NCI-H526 treated with DMSO at 0.1 percent for 48 hours (cell line): ENCODE measurements at places on chromosomes 1 and 21.

GRCh38 chr21:42677339-42678321, 24.2 kb downstream of the PDE9A start:
- peak; percentile 10 for DNase-seq

DNA sequence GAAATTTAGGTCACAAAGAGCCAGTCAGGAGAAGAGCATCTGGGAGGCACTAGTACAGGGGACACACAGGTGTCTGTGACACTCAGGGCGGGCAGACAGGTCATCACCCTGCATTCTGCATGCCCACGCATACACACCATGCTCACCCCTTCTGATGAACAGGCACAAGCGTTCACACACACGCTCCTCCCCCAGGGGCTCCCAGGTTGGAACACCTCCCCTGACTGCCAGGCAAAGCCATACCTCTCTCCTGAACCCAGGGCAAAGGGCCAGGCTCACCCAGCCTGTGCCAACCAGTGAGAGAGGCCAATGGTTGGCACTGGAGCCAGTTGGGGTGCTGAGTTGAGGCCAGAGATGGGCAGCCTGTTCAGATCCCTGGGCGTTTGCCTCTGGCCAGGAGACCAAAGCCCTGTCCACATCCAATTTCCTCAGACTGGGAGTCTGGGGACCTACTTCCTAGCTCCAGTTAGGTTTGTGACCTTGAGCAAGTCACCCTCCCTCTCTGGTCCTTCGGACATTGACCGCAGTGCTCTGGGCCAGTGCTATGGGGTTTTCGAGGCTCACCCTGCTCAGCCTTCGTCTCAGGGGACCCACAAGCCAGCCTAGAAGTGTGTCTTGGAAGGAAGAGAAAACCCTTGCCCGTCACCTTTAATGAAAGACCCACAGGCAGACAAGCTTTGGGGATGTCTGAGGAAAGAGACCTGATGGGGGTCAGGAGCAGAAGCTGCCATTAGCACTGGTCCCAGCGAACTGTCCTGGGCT, 5.8 kb upstream of the LAD1 start:
- no peak for DNase-seq

DNA sequence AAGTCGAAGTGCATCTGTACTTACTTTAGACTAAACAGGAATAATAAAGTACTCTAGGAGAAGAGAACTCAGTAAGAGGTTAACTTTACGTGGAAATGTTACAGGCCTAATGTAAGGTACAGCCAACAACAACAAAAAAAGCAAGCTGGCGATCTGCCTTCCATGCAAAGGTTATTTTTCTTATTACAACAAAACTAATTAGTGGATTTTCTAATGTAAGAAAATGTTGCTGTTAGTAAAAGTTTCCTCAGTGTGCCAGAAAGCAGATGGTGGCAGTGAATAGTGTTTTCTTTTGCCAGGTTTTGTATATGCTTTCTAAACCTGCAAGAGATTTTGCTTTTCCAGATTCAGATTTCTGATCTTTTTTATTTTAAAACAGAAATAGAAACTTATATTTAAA, 179.2 kb downstream of the NFIA start:
- DNase-seq, result no peak

DNA sequence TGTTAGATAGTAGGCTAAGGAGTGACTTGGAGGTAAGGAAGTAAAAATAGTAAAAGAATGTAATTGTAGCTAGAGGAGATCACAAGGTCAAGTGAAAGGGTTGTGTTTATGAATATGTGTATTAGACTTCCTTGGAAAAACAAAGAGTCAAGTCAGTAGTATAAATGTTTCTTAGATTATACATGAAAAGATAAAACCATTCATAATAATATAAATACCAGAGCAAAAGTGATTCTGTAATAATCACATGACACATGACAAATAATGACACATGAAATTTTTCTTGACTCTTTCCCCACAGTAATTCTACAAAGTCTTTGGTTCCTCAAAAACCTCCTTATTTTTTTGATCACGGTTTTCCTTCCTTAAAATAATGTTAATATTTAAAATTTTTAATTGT, 56.4 kb downstream of the IVNS1ABP start:
- DNase-seq, result no peak

- peak; percentile 80 for DNase-seq
Measured at GRCh38 chr1:156677616-156678596, 699 bp upstream of the NES start.

DNA sequence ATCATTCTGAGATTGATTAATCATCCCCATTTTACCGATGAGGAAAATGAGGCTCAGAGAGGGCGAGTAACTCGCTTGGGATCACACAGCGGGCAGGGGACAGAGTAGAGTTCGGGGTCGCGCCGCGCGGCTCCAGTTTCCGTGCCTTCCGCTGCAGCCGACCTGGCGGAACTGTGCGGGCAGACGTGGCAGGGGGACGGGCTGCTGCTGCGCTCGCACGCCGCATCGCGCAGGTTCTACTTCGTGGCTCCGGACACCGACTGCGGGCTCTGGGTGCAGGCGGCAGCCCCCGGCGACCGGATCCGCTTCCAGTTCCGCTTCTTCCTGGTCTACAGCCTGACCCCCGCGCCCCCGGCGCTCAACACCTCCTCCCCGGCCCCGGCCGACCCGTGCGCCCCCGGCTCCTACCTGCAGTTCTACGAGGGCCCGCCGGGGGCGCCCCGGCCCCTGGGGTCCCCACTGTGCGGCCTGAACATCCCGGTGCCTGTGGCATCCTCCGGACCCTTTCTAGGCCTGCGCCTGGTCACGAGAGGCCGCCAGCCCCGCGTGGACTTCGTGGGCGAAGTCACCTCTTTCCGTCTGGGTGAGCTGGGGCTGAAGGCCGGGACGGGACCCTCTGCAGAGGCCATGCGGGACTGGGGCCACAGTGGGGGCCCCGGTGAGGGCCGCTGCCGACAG, 2.3 kb downstream of the LDLRAD2 start:
- DNase-seq, result no peak

DNA sequence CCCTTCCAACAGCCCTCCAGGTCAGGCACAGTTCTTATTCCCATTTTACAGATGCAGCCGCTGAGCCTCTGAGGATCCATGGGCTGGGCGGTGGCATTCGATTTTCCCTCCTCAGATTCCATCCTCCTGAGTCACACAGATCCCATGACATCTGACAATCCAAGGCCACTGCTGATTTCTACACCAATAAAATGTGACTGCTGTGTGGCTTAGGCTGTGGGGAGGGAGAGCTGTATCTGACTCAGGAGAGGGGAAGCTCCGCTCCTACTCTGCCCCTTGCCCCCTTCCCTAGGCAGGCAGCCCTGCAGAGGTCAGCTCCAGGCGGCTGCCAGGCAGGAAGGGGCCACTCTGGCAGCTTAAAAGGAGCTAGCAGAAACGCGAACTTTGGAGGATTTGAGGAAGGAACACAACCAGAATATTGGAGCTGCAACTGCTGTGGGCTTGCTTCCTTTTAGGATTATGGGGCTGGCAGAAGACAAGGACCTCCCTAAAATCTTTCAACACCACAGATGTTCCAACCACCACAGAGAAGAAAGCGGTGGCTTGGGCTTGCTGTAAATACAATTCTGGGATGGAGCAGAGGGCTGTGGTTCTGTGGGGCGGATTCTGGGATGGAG, 50.0 kb downstream of the MRPL37 start:
- DNase-seq, result no peak

DNA sequence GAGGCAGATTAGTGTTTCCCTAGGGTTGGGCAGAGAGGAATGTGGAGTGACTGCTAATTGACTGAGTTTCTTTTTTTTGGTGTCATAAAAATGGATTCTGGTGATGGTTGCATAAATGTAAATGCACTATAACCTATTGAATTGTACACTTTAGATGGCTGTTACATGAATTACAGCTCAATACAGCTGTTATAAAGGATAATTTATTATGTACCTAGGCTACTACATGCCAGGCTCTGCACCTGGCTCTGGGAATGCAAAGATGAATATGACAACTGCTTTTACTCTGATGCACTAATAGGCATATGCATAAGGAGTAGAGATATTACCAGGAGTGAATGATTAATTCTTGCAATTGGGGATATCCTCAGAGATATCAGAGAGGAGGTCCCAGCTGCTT, 345.3 kb downstream of the PTBP2 start:
- no peak for DNase-seq

DNA sequence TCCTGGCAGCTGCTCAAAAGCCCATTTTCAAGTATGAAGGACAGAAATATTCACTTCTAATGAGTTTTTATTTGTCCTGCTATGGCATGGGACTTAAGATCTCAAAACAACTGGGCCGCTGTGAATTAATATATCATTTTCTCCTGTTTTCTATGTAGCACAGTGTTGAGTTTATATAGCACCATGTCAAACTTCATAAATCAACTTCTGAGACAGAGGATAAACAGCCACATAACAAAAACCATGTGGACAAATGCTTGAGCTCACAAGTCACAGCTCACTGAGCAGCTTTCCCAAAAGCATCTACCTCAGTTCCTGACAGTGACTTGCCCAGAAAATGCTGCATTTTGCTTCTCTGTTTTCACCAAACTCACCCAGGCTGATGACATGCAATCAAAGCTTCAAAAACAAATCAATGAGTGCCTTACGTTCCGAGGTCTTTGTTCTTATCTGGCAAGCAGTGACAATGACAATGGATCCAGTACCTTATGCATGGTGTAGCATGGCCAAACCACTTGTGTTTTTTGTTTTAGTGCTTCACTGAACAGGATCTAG, 722.6 kb downstream of the LRRIQ3 start:
- no peak for DNase-seq

- no peak for DNase-seq
Measured at GRCh38 chr1:93715529-93716126, 34.0 kb upstream of the BCAR3 start.

- no peak for DNase-seq
Measured at GRCh38 chr1:184672013-184672726, 82.5 kb downstream of the EDEM3 start.

GRCh38 chr1:51709951-51710350, 93.1 kb downstream of the OSBPL9 start:
- DNase-seq, result no peak

DNA sequence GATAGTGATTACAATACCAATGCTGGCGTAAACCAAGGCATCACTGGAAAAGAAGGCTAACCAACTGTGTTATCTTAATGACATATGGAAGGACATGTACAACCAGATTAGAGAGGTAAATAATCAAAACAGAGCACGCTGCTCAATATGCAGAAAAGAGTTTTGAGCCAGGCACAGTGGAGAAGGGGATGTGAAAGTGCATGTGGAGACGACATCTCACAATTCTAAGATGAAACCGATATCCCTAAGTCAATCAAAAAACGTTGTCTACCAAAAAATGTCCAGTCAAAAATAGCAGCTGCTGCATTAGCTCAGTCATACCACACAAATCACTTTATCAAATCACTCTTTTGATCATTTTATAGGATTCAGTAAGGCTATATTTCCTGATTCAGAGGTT, 116.3 kb upstream of the OLIG2 start:
- DNase-seq, result no peak

DNA sequence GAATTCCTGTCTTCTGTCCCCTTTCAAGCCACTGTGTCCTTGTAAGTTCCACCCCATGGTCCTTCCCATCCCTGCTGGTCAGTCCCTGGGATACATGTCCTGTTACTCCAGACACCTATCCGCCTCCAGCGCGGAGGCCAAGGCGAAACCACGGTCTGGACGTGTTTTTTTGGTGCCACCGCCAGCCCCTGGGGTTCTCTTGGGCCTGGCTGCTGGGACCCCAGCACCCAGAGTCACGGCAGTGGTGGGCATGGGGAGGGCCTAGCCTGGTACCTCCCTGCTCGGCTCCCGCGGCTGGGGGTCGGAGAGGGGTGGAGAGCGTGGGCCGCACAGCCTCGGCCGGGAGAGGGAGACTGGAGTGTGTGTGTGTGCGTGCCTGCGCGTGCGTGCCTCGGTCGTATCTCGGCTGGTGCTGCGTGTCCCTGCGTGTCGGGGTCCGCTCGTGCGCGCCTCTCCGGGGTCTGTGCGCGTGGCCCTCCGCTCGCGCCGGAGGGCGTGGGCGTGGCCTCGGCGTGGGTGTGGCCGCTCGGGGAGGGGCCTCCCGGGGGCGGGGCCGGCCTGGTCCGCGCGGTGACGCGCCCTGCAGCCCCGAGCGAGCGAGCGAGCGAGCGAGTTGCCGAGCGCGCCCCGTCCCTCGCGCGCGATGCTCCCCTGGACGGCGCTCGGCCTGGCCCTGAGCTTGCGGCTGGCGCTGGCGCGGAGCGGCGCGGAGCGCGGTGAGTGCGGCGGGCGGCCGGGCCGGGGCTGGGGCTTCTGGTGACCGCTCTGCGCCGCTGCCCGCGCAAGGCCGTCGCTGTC, at the start of gene VWA1:
VWA1 (plus strand) TSS at position 585 of the 798 bp plus-strand sequence; CDS start at position 644, 59 bp downstream.
- DNase-seq, result peak; percentile 17

DNA sequence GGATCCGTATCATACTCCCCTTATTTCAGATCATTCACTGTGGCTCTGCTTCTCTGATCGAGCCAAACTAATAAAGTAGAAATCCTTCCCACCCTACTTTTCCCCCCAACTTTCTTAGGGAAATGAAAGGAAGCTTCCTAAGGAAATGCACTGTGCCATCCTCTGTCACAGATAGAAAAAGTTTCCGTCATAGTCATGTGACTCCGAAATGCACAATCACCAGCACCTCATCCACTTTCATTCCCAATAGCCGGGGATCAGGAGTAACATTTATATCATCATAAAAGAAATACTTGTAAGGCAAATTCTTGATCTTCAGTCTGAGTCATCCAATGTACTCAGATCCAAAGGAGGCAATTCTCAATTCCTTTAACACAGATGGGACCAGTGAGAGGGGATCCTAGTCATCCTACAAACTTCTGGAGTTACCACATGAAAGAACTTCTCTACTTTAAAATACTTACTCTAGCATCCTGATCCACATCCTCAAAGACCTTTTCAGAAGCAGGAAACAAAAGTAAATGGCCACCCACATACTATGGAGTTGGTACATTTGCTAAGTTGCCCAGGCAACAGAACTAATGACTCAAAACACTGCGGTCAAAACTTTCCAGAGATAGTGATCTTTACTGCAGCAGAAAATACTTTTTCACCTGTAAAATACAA, 97.8 kb upstream of the ZC3H11B start:
- no peak for DNase-seq

DNA sequence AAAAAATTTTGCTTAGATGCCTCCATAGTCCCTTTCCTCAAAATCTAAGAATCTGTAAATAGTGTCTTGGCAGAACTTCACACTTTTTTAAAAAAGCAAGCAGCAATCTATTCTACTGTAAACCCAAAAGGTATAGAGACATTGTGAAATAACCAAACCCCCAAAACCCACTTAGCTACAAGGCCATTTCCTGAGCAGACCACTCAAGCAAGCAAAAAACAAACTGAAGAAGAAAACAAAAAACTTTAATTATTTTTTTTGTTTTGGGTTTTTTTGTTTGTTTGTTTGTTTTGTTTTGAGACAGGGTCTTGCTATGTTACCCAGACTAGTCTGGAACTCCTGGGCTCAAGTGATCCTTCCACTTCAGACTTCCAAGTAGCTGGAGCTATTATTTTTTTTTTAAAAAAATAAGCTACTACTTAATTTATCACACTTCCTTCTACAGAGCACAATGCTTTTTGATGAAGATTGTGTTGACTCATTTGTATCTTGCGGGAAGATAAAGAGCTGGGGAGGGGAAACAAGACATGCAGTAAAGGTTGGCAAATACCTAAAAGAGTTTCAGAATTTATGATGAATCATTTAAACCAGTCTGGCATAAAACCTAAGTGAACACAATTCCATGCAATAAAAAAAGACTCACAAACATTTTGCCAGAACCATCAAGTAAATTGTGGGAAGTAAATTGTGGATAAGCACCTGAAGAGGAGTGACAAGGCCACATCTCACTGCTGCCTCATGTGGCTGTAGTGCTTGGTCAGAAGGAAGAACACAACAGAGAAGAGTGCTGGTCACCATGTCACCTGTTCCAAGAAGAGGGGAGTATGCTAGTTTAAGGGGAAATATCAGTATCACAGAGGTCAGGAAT, 2.7 kb upstream of the PTPN22 start:
- no peak for DNase-seq
